Fibroblast of skin of left quadriceps (primary cell): ENCODE measurements at places on chromosomes 6 and 20.

DNA sequence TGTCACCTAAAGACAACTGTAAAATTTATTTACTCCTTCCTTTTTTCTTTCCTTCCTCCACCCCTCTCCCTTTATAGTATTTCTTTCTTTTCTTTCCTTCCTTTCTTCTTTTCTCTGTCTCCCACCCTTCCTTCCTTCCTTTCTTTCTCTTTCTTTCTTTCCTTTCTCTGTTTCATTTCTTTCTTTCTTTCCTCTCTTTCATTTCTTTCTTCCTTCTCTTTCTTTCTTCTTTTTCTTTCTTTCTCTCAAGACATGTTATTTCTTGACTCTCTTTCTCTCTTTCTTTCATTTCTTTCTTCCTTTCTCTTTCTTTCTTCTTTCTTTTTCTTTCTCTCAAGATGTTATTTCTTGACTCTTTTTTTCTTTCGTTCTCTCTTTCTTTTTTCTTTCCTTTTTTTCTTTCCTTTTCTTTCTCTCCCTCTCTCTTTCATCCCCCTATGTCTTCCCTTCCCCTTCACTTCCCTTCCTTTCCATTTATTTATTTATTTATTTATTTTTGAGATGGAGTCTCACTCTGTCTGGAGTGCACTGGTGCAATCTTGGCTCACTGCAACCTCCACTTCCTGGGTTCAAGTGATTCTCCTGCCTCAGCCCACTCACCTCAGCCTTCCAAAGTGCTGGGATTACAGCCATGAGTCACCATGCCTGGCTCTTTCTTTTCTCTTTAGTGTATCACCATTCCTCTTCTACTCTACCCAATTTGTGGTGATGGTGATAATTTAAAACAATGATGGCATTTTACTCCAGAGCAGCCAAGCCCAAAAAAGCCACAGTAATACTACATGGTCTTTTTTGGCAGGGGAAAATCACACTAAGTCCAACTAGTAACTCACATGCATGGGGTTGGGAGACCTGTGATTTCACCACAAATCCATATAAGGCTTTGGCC is 188.2 kb downstream of the ADGRG6 start:
- no peak for DNase-seq

- no peak for DNase-seq
Measured at GRCh38 chr6:137867685-137868509, 838 bp downstream of the TNFAIP3 start.

DNA sequence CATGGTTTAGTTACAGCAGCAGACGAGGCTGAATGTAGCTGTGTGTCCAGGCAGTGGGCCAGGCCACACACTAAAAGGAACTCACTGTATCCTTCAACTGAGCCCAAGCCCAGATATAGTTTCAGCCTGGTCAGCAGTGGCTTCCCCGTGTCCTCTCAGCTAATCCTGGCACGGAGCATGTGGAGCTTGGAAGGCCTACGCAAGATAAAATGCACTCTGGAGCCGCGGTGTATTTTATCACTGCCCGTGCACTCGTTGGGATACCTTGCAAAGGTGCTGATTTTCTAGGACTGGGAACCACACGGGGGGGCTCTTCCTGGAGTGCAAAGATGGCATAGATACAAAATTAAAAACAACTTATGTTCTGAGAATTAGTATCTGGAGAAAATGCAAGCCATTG is 48.4 kb upstream of the IYD start:
- DNase-seq = no peak

DNA sequence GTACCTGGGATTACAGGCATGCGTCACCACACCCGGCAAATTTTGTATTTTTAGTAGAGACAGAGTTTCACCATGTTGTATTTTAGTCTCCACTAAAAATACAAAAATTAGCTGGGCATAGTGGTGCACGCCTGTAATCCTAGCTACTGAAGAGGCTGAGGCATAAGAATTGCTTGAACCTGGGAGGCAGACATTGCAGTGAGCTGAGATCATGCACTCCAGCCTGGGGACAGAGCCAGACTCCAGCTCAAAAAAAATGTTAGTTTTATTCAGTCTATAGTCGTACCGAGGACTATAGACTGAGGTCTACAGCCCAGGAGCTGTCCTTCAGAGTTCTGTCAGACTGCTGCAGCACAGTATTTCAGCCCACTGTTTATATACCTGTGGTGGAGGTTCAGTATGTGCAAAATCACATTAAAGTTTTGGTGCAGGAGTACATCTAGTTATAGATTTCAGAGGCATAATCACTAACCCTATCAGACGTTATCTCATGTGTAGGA is 3.6 kb upstream of the CASP8AP2 start:
- no peak for DNase-seq

DNA sequence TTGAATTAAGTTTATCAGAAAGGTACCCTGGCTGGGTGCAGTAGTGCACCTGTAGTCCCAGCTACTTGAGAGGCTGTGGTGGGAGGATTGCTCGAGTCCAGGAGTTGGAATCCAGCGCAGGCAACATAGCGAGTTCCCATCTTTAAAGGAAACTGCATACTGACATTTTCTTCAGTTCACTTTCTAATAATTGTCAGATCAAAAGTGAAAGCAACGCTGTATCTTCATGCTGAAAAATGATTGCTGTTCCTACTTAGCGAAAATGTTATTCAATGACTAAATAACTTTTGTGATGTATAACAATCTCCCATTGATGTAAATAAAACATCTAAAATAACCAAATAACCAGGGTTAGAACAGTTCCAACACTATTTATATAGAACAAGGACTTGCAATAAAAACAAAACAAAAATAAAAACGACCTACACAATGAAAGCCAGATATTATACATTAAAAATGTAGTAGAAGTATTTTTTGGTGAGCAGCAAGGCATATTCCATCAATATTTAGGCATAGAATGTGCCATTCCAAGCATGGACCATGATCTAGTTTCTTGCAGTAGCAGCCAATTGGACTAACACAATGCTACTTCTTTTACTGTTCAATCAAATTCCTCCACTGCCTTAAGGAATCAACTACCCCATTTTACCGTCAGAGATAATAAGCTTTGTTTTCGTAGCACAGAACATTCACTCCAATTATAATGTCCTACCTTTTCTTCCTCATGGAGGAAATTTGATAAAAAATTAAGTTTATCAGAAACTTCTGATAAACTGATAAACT is 1.5 kb downstream of the LATS1 start:
- no peak for DNase-seq

- DNase-seq = no peak
Measured at GRCh38 chr6:34331371-34332050, 61.0 kb downstream of the NUDT3 start.

DNA sequence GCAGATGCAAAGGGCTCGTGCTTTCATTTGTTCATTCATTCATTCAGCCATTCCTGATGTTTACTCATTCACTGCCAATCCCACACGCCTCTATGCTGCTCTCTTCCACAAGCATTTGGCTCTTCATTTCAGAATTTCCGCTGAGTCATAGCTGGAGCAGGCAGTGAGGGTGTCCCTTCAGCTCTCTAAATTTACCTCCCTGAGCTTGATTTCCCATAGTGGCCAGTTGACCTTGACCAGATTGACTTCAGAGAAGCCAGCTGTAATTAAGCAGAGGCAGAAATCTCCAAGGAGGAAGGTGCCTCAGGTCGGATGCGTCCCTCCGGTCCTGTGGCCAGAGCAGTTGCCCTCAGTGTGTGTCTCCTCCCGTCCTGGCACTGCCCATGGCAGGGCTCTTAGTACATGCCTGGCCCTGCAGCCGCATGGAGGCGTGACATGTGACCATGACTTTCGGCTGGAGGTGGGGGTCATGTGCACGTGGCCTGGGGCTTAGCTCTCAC is 267.2 kb upstream of the ECI2 start:
- peak; percentile 34 for DNase-seq

DNA sequence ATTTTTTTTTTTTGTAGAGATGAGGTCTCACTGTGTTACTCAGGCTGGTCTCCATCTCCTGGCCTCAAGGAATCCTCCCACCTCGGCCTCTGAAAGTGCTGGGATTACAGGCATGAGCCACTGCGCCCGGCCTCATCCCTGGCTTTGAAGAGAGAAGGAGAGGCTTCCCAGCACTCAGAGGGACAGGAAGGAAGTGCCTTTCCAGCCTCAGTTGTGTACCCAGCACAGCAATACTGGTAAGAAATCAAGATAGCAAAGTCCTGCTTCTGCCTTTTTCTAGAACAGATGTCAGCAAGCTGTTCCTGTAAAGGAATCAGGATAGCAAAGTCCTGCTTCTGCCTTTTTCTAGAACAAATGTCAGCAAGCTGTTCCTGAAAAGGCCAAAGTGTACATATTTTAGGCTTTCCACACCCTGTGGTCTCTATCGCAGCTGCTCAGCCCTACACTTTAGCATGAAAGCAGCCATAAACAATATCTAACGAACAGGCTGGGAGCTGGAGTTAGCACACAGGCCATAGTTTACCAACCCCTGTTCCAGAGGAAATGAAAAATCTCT is 6.3 kb upstream of the PLTP start:
- DNase-seq = no peak

DNA sequence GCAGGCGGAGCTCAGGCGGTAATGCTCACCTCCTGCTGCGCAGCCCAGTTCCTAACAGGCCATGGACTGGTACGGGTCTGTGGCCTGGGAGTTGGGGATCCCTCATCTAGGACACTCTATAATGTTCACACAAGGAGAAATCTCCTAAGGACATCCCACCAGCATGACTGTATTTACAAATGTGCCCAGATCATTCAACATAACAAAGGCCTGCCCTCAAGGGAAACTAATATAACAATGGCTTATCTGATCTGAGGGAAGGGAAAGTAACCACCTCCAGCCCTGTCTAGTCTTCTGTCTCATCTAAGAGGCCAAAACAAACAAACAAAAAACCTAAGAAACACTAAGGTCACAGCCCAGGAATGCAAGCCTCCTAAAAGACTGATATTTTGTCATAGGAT is 232.8 kb downstream of the RNGTT start:
- no peak for DNase-seq

- DNase-seq = no peak
Measured at GRCh38 chr6:87396595-87397392, 11.0 kb upstream of the CFAP206 start.

GRCh38 chr20:14114065-14114704 is 118.9 kb downstream of the MACROD2 start:
- DNase-seq = no peak

DNA sequence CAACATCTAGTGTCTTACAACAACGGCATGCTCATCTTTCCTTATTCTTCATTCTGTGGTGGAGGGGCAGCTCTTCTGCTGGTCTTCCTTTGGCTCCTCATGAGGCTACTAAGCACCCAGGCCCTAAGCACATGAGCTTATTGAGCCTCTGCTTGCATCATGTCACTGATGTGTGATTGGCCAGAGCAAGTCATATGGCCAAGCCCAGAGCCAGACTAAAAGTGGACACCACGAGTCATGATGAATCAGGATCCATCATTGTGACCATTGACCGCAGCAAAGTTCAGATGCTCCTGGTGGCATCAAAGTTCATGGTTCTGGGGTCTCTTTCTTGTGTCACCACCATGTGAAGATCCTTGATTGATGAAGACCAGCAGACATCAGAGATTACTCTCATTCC is 192.0 kb upstream of the FOXA2 start:
- no peak for DNase-seq

DNA sequence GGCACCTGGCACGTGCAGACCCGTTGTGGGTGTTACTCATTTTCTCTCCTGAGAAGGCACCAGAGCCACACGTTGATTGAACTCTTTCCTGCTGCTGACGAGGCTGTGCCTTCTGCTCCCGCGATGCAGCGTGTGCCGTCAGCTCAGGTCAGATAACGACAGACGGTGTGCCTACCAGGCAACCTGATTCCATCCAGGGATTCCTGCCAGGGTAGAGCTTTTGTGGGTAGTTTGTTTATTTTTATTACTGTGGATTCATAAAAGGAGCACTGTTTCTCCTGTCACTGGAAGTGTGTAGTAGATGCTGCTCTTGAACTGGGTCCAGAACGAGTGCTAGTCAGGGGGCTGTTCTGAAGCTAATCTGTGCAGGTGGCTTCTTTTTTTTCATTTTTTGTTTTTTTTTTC is 20.7 kb downstream of the PRPF6 start:
- no peak for DNase-seq

DNA sequence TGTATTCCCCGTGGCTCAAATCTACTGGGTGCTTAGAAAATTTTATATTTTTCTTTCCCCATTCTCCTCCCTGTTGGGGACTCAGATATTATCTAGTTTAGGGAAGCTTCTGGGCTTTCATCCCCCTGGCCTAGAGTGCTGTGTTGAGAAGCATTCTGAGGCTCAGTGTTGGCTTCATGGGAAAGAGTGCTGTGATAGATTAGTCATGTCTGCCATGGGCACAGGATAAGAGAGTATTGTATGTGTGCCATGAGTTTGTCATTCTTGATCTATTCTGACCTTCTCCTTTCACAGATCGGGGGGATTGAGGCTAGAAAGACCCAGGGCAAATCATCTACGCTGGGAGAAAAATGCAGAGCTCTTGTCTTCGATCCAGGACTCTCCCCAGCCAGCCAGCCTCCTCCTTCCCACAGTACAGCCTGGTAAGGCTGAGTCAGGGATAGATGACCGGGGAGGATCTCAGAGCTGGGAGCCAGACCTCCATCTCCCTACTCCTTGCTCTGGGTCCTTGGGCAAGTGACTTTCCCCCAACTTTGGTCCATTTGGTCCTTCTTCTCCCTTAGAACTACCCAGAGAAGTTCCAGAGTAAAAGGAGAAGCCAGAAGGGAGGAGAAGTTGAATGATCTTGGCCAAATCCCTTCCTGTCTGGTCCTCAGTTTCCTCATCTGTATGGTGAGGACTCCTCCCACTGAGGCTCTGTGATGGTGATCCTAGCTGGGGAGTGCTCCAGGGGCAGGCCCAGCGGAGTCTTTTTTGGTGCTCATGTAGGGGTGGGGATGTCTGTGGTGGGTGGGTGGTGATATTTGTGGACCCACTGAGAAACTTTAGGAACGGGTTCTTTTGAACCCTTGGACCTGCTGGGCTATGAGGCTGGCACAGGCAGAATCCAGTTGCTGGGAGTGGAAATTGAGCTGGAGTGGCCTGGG is 5.0 kb downstream of the SRC start:
- DNase-seq = no peak

DNA sequence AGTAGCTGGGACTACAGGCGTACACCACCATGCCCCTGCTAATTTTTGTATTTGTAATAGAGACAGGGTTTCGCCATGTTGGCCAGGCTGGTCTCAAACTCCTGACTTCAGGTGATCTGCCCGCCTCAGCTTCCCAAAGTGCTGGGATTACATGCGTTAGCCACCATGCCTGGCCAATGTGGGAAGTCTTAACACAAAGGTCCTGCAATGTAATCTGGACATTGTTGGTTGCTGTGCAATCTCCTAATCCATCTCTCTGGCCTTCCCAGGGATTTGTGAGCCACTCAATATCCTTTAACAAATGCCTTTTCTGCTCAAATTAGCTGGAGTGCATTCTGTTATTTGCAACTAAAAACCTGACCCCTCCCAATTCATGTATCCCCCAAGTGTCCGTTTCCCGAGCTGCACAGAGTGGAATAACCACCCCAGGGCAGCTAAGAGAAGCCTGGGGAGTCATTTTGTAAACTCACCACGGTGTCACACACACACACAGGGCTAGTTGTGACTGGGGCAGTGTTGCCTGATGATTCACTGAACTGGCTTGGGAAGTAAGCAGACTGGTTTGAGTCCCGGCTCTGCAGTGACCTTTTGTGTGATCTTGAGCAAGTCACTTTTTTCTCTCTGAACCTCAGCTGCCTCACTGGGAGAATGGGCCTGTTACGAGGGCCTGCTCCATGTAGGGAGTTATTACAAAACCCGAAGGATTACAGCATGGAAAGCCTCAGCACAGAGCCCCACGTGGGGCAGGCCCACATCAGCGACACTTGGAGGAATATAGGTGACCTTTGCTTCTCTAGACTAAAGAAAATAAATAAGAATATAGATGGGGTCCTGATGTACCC is 152.3 kb downstream of the ZMYND8 start:
- DNase-seq = no peak

- DNase-seq = no peak
Measured at GRCh38 chr6:22883061-22883717, 313.8 kb downstream of the HDGFL1 start.
